ENCODE measurements at places on chromosomes 3 and 15. TPM values are rescaled to one million over a fixed set of nuclear protein-coding genes. Genes with fewer than 3 reads are reported as not detected.
A peak's percentile ranks its signal among the peaks of the same experiment; 100 is the strongest.

DNA sequence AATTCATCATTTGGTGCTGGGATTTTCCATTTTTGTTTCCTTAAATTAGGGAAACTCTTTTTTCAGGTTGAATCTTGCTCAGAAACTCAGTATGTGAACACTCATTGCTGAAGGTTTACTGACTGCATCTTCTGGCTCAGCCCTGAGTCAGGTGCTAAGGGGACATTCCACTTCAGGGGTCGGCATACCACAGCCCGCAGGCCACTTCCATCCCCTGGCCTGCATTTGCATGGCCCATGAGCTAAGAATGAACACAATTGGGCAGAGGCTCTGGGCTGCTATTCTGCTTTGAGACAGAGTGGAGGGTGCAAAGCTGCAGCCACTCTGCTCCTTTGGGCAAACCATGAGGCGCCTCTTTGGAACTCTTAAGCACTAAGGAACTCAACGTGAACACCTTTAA, 165.0 kb downstream of the FEZF2 start:
- no peak for DNase-seq

DNA sequence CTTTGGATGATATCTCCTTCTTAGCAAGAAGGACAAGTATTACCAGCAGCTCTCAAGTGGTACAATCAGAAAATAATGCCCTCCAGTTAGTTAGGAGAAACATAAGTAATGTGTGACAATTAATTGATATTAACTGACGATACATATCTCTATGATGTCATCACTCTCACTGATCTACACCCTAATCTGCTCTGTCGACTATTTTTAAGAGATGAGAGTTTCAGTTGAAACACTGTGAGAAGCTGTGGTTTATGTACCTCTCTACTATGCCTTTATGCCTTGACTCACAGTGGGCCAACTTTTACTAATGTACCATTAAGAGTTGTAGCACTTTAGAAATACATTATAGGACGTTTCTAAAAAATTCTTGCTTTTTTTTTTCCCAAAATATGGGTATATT, 8.6 kb downstream of the CEP152 start:
- no peak for DNase-seq

GRCh38 chr15:40006003-40006402, 33.0 kb downstream of the SRP14 start:
- no peak for DNase-seq

GRCh38 chr3:194075802-194076460, 60.0 kb upstream of the HES1 start:
- DNase-seq: peak; percentile 23

GRCh38 chr15:64209680-64210334, 47.0 kb upstream of the PPIB start:
- DNase-seq: peak; percentile 74

DNA sequence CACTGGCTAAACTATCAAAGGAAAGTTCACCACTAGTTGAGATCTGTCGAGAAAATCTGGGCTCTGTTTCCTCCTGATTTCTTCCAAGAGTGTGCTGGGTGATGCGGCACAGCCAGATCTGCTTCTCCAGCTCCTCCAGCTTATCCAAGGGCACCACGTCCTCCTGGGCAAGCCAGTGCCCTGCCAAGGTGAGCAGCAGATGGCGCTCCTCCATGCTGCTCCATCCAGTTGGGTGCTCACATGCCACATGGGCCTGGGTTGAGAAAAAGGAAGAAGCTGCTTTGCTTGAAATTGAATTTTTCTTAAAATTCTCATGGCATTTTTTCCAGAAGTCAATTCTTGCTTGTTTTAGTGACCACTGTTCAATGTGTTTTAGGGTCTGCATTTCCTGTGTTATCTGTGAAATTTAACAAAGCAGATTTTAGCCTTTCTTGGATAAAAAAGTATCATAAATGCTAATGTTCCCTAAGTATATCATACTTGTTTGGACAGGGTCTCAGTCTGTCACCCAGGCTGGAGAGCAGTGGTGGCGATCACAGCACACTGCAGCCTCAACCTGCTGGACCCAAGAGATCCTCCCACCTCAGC, 47.3 kb downstream of the EIF3J start:
- peak; percentile 77 for DNase-seq

DNA sequence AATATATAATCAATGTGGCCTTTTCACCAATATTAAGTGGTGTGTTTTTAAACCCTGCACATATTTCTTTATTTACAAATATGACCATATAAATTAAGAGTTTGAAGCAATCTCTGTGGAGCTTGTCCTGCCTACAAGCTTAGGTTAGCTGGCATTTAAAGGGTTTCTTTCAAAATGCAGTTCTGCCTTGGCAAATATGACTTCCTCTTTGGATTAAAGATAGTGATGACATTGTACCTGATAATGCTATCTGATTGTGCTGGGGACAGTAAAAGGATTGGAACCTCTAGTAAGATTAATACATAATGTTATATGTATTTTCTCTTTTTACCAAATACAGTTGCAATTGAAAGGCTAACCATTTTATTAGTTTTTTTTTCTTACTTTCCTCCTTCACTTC, 249.1 kb downstream of the OTOL1 start:
- no peak for DNase-seq

Gene TRPM1
- 105 TPM for total RNA-seq

Data from SK-MEL-5 (cell line).